ENCODE measurements at places on chromosomes 5 and 9.

DNA sequence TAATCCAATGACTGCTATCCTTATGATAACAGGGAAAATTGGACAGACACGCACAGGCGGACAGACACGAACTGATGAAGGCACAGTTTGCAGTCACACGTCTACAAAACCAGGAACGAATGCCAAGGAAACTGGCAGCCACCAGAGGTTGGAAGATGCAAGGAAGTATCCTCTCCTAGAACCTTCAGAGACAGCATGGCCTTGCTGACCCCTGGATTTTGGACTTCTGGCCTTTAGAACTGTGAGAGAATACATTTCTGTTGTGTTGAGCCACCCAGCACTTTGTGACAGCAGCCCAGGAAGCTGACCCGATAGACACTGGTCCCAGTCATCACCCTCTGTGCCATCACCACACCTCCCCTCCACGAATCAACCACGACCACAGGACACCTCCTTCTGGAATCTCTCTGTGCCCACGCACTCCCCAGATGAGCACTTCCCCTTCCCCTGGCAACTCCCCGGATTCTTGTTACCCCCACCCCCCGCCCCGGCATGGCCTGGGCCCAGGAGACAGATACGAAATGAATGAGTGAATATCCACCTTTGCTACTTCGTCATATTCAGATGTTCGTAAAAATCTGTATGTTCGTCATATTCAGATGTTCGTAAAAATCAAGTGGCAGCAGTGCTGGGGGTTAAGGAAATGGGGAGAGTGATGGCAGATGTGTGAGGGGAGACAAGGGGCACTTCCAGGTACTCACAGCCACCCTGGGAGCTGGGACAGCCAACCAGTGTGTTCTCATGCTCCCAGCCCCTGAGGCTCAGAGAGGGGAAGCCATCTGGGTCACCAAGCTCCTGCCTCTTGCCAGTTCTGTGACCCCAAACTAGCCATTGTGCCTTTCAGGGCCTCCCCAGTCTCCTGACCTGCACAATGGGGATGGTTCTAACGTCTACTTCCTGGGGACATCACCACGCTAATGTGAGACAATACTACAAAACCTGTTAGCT lies 18.5 kb downstream of the GBGT1 start:
- DNase-seq: no peak

DNA sequence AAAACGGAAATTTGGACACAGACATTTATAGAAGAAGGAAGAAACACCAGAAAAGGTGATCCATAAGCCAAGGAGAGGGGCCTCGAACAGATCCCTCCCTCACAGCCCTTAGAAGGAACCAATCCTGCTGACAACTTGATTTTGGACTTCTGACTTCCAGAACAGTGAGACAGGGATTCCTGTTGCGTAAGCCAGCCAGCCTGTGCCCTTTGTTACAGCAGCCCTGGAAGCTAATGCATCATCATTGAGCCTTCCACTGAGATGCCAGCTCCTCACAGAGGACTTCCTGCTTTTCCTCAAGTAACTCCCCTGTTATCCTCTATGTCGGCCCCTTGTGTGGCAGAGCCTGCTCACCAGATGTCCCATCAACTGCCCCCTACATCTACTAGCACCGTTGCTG lies 94.1 kb downstream of the JMY start:
- DNase-seq: no peak

DNA sequence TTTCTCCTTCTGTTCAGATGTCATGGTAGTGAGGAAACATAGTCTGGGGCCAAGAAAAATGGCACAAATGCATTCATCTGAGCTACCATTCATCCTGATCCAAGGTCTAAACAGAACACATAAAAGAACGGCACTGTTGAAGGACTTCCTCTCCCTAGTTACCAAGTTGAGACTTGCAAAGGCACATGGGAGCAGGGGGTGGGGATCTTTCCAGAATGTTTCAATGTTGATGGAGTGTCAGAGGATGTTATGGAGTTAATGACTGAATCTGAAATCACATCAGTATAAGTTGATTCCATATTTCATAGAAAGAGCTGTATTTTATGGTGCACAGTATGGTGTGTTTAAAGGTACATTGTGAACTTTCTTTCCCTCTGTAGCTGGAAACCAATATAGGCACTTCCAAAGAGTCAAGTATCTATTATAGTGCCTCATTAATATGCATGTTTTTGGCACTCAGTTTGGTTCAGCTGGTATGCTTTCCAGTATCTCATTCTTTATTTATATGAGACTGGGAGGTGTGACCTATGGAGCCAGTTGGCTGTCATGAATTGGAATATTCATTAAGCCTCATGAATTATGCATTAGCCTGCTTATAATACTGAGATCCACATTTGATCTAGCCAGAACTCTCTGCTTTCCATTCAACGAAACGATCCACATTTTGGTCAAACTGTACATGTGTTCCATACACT lies 603.0 kb downstream of the NR2F1-AS1 start:
- no peak for DNase-seq

GRCh38 chr9:133113949-133114885 lies 6.8 kb downstream of the RALGDS start:
- DNase-seq: no peak

DNA sequence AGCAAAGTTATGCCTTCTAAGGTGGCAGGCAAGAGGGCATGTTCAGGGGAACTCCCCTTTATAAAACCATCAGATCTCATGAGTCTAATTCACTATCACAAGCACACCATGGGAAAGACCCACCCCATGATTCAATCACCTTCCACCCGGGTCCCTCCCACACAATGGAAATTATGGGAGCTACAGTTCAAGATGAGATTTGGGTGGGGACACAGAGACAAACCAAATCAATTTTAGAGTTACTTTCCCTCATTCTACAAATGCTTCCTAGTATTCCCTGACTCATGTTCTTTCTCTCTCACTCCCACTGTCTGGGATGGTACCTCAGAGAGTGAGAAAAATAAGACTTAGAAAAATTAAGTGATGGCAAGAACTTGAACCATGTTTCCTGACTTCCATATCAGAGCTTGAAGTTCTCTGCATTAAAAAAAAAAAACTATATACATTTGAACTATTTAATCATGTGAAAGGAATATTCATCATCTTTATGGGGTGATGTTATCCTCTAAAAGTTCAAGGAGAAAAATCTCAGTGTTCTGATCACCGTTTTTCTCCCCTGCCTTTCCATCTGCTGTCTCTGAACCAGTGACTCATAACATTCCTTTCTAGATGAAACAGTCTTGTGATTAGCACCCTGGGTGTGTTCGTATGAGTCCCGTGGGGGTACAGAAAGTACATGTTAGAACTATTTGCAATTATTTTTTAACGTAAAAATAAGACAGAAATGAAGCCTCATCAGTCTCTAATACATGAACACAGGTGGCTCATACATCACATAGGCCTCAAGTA lies 282.9 kb downstream of the SLF1 start:
- DNase-seq: no peak

GRCh38 chr9:34994260-34994899 lies 4.8 kb downstream of the DNAJB5 start:
- no peak for DNase-seq

DNA sequence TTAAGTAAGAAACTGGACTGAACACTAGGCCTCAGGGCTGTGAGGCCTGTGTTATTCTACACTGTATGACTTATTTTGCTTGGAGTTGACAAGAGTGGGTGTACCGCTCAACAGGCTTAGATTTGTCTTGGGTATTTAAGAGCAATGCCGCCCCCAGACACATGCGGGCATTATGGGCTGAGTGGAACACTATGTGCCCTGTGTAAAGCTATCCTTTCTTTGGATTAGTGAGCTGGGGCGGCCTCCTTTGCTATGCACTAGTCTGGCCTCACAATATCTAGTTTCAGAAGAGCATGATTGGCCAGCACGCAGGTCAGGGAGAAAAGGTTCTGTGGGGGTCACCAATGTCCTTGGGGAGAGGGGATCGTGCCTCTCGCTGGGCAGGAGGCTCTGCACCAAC lies 206.3 kb upstream of the GDNF start:
- DNase-seq: no peak

GRCh38 chr9:83432104-83432627 lies 106.0 kb downstream of the FRMD3 start:
- no peak for DNase-seq

GRCh38 chr5:124262470-124262869 lies 484.0 kb downstream of the ZNF608 start:
- DNase-seq: no peak

GRCh38 chr5:155885199-155885598 lies 441.8 kb upstream of the SGCD start:
- no peak for DNase-seq

- DNase-seq: no peak
These were observed 477.3 kb downstream of the DIRAS2 start for GRCh38 chr9:90165281-90165680.

- no peak for DNase-seq
These were observed 644.1 kb upstream of the KLF4 start for GRCh38 chr9:108133680-108134079.

DNA sequence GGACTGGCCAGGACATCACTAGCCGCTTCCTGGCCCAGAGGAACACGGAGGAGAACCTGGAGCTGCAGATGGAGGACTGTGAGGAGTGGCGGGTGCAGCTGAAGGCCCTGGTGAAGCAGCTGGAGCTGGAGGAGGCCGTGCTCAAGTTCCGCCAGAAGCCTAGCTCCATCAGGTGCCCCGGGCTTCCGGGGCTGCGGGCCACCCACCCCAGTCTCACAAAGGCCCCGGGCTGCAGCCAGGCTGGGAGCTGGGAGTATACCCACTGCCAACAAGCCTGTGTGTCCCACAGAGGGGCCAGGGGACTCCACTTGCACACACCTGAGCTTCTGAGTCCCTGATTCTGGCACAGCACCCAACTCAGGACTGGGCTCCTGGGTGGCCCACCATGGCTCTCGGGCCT lies 1.7 kb upstream of the RABL6 start:
- DNase-seq: no peak

- no peak for DNase-seq
These were observed 372.8 kb upstream of the RFX3 start for GRCh38 chr9:3898461-3899218.

GRCh38 chr5:65832603-65833228 lies 93.7 kb upstream of the ERBIN start:
- DNase-seq: peak; percentile 1

DNA sequence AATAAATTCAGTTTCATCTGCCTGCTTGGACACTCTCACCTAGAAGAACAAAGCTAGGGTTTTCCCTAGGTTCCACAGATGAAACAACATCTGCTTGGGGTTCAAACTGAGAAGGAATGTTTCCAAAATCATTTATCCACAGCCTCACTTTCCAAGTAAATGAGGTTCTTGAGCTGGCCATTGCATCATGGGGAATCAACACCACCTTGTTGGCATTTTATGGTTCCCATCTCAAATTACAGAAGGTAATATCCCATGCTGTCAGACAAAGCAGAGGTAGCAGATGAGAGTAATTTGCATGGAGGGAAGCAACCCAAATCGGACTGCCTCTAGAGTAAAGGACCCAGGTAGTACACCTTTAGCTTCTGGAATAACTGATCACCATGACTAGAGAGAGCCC lies 10.5 kb upstream of the NR4A3 start:
- DNase-seq: no peak

DNA sequence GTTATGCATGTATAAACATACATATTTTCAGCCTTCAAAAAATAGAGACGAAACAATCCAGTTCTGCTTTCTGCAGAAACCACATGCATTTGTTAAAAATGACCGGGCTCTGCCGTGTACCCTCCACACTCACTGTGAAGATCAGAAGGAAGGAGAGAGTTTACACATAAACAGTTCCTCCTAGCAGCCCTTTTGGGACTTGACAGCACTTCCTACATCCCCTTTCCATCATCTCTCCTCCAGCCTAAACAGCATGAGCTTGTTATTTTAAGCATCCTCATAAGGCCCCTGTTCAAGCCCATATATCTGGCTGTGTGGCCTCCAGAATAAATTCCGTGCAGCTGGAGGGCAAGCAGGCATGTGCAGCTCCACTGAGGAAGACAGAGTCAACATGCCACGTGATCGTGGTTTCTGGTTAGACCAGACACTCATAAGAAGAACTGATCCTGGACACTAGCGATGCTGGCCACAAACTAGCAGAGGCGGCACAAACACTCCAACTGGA lies 42.2 kb downstream of the NIPAL4 start:
- no peak for DNase-seq

- no peak for DNase-seq
These were observed 104.6 kb upstream of the BOD1 start for GRCh38 chr5:173720953-173721600.

GRCh38 chr9:2271426-2271825 lies 256.3 kb downstream of the SMARCA2 start:
- DNase-seq: no peak

- DNase-seq: no peak
These were observed 51.4 kb downstream of the EBF1 start for GRCh38 chr5:159048298-159048697.

DNA sequence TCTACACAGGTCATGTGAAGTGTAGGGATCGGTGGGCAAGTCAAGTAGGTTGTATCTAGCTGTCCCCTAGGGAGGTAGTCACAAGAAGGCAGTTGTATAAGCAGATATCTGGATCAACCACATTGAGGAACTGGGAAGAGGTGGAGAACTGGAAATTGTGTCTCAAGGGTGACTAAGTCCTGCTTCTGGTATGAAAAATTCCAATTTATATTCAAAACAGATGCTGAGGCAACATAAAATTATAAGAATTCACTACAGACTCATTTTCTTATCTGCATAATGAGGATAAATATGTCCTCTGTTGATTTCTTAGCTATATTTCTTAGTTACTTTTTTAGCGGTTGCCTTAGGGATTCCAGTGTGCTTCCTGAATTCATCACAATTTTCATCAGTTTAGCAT lies 46.8 kb downstream of the GALNT12 start:
- no peak for DNase-seq

- no peak for DNase-seq
These were observed 419.6 kb upstream of the PIK3R1 start for GRCh38 chr5:67795781-67796477.

GRCh38 chr9:84996029-84996428 lies 326.5 kb downstream of the NTRK2 start:
- DNase-seq: no peak

DNA sequence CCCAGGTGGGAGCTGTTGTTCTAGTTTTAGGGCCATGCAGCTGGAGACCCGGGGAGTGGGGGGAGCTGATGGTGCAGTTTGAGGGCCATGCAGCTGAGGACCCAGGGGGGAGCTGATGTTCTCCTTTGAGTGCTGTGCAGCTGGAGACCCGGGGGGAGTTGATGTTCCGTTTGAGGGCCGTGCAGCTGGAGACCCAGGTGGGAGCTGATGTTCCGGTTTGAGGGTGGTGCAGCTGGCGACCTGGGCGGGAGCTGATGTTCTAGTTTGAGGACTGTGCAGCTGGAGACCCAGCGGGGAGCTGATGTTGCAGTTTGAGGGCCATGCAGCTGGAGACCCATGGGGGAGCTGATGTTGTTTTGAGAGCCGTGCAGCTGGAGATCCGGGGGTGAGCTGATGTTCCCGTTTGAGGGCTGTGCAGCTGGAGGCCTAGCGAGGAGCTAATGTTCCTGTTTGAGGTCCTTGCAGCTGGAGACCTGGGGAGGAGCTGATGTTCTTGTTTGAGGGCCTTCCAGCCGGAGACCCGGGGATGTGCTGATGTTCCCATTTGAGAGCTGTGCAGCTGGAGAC lies 14.6 kb downstream of the PDCD6 start:
- DNase-seq: no peak

DNA sequence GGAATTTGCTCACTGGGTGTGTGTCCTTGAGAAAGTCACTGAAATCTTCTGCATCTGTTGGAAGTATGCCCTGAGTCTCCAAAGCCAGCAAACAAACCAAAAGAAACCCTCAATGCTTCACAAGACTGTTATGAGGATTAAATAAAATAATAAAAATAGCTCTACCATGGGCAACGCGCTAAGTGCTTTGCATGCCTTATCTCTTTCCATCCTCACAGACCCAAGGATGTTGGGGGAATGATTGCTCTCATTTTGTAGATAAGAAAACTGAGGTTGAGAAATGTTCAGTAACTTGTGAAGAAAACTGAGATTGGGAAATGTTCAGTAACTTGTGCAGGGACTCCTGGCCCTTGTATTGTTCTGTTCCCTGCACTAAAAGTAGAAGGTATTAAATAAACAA lies 7.9 kb downstream of the HAND1 start:
- DNase-seq: no peak
